ENCODE measurements at places on chromosomes 5 and 9.

DNA sequence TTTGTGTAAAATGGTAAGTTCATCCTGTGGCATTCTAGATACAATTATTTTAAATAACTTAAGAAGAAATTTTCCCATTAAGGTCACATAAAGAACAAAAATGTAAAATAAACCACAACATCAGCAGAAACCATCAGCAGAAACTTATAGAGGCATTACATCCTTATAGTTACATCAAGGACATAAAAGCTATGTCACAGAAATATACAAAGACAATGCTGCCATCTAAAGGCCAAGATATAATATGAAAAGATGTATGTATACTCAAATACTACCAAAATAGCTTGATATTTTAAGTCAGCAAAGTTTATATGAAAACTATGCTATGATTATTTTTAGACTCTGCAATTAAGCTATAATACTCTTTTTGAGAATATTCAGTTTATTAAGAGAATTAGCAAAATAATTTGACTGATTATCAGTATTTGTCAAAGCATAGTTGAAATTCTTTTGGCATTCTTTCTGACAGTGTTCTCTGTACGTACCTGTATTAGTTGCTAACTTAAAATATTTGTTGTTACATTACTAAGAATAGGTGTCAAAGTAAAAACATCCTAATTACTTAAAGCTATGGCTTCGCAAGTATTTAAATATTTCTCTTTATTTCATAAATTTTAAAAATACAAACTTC is 36.2 kb downstream of the FBXL17 start:
- peak; percentile 59 for DNase-seq

- DNase-seq: no peak
Measured at GRCh38 chr5:109704282-109704952, 14.7 kb downstream of the MAN2A1 start.

GRCh38 chr5:168784454-168784853 is 205.3 kb upstream of the PANK3 start:
- DNase-seq: no peak

- peak; percentile 86 for DNase-seq
Measured at GRCh38 chr9:127923771-127924170, 6.8 kb downstream of the PIP5KL1 start.

GRCh38 chr9:88056876-88057275 is 81.4 kb downstream of the SPATA31C2 start:
- no peak for DNase-seq

DNA sequence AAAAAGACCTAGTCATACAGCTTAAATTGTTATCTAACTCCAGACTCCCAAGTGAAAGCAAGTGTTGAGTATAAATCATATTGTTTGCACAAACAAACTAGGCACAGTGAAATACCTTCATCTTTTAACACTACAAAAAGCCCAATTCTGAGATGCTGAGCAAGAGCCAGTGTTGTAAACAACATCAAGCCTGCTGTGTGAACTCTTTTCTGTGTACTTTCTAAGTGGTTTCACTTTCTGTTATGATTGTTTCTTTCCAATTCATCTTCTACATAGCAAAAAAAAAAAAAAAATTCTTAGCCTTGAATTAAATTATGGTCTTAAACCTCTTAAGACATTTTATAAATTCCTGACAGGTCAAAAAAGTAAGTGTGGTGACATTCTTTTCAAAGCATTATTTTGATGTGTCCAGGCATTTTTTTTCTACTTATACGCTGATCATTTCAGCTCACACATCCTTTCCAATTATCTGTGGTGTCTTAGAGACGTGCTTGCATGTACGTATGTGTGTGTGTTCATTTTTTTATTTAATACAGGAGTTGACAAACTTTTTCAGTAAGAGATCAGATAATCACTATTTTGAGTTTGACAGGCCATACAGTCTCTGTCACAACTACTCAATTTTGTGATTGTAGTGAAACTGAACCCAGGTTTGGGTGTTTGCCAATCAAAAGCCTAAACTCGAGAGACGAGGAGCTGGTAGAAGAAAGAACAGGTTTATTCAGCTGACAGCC is 556.1 kb downstream of the CDH9 start:
- no peak for DNase-seq

GRCh38 chr5:147045290-147045689 is 166.7 kb upstream of the PPP2R2B start:
- DNase-seq: no peak

DNA sequence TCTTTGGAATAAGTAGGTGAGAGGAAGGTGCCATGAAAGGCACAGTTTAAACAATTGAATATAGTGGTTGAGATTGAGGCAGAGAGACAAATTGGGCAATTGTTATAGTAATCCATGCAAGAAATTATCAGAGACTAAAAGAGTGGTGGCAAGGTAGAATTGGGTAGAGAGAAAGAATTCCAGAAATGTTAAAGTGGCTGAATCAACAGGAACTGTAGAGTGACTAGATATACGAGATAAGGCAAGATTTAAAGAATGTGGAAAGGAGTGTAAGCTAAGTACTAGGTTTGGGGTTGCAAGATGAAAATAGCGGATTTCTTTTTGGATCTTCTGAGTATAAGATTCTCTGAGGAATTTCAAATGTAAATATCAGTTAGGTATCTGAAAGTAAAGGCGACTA is 285.2 kb downstream of the DMRTA1 start:
- no peak for DNase-seq

DNA sequence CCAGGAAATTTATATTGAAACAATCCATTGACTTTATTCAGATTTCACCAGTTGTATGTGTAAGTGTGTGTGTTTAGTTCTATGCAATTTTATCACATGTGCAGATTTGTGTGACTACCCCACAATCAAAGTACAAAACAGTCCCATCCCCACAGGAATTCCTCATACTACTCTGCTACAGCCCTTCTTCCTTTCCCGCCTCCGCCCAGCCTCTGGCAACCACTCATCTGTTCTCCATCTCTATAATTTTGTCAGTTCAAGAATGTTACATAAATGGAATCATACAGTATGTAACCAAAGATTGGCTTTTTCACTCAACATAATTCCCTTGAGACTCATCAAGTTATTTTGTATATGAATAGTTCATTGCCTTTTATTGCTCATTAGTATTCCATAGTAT is 289.1 kb downstream of the GADD45G start:
- no peak for DNase-seq

DNA sequence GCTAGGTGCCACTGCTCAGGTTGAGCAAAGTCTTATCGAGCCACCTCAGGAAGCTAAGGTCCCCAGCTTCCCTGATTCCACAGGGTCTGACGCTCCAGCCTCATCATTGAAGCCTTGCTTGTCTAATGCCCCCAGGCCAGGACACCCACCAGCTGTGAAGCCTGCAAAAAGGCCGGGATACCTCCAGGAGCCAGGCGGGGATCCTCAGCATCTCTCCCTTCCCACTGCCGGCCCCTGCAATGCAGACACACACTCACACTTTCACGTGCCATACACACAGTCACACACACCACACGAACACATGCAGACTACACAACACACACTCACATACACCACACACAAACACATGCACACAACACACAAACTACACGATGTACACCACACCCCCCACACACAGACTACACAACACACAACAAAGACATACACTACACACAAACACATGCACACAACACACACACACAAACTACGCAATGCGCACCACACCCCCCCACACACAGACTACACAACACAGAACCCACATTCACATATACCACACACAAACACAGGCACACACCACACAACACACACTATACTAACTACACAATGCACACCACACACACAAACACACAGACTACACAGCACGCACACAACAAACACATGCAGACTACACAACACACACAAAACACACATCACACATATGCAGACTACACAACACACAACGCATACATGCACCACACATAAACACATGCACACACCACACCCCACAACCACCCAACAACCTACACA is 17.8 kb upstream of the S1PR3 start:
- no peak for DNase-seq

GRCh38 chr5:966941-967340 is 41.7 kb upstream of the NKD2 start:
- DNase-seq: no peak

DNA sequence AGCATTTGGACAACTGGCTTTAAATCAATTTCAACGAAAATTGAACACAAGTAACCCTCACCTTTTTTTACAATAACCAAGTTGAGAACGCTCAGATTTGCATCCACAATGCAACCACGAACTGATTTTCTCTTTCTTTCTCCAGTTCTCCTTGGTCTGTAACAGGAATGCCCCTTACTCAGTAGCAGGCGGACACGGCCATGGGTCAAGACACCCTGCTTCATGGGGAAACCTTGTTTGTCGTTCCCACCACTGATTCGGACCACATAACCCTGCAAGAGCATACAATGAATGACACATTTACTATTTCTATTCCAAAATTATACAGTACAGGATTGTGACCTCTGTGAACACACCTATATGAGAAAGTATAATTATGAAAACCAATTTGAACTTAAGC is 1.4 kb downstream of the RPS6 start:
- no peak for DNase-seq

- DNase-seq: no peak
Measured at GRCh38 chr5:88545338-88545737, 276.7 kb upstream of the TMEM161B start.

DNA sequence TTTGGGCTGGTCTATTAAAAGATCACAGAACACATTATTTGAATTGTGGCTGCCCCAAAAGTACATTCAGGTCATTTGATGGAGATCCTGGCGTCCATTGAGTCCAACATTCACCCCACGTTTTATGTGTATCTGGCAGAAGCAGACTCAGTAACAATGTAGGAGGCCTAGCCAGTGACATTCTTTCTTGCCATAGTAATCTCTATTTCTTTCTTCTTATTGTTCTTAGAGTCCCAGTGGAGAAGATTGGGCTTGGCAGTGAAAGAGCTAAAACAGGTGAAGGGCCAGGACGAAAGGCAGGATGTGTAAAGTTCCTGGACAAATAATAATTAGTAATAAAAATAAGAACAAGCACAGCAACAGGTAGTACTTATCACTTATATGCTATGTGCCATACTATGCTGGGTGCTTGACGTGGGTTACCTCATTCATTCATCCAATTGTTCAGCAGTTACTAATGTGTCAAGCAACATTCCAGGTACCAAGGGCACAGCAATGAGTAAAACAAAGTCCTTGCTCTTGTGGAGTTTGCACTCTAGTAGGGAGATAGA is 12.6 kb upstream of the ANKH start:
- no peak for DNase-seq

All from MCF 10A (cell line).